ENCODE measurements at places on chromosomes 1 and 21.

- peak; percentile 57 for DNase-seq
These were observed 146.0 kb downstream of the MAGI3 start for GRCh38 chr1:113536182-113536780.

DNA sequence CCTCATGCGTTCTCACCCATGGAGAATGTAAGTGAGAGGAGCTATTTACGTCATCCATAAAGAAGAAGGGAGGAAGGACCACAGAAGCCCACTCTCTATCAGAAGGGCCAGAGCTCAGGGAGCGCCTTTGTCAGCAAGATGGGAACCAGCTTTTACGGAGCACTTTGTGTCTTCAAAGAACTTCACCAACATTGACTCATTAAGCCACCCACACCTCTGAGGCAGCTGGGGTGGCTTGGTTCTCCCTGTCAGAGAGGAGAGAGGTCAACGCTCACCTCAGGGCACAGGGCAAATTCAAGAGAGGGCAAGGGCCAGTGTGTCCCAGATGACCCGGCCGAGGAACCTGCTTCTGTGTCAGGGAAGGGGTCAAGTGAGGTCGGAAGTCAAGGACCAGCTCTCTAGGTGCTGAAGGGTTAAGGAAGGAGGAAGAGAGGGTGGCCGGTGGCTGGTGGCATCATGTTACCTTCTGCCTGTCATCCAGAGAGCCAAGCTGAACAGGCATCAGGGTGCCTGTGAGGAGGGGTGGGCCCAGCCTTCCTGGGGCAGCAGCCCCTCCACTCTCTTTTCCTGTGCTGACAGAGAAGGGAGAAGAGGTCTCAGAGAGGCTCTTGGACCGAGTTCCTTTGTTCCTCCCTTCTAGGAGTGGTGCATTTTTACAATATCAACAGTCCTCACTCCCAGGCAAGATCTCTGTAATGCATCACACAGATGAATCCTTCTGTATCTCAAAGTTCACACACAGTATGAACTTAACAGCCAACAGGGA is 109.0 kb downstream of the ETS2 start:
- peak; percentile 26 for DNase-seq

DNA sequence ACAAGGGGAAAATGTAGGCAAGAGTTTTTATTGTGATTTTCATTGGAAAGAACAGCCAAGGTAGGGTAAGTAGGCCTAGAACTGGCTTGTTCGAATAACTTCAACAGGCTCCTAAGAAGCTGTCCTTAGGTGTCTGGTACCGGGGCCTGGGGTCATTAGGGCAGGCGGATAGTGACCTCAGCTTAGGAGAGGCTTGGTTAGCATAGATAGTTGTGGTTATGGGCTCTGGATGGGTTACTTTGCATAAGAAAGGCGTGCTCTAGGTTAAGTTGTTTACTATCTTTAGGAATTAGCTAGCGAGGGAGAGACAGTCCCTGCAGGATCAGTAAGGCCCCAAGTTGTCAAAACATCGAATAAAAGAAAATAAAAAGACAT is 20.7 kb upstream of the HPCAL4 start:
- DNase-seq, result no peak

DNA sequence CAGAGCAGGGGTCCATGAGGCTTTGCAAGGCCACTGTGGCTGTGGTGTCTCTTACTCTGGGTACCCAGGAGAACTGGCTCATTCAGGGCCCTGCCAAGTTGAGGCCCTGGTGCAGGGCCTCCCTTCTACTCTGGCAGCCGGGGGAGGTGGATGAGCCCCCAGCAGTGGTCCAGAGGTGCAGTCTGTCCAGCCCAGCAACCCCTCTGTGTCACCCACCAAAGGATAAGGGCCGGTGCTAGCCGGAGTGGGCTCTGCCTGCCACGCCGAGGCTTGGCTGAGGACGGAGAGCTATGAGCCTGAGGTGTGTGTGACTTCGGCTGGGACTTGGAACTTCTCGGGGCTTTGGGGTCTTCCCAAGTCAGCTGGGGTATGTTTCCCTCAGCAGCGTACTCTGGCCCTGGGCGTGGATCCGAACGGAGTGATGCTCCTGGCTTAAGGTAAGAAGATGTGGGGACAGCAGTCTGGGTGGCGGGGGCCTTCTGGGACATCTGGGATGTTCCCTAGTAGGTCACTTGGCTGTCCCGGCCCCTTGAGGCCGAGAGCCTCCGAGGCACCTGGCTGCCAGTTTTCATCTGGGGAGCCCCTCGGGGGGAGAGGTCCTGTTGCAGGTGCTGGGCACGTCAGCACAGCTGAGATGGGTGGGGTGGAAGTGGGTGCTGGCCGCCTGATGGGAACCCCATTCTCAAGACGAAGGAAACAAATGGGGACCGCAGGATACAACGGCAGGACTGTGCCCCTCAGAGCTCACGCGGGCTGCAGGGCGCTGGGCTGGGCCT is 25.9 kb downstream of the RUNX3 start:
- no peak for DNase-seq

DNA sequence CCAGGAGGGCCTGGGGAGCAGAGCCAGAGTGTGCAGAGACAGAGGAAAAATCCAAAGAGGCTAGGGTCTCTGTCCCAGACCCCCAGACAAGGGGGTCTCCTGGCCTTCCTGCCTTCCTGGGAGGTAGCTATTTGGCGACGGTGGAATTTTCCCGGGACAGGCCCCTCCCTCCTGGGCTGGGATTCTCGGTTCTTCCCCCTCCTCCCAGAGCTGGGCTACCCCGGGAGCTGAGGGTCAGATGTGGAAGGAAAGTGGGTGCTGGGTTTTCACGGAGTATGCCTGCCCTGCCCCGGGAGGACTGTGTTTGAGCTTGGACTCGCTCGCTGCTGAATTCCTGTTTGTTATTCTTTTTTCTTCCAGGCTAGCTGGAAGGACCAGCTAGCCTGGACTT is 759 bp downstream of the AMPD2 start:
- DNase-seq, result peak; percentile 77

- peak; percentile 35 for DNase-seq
These were observed 58.9 kb downstream of the LRRC40 start for GRCh38 chr1:70146488-70146887.

- no peak for DNase-seq
These were observed 15.5 kb upstream of the POGZ start for GRCh38 chr1:151474745-151475144.

- DNase-seq, result no peak
These were observed 5.1 kb downstream of the HLX start for GRCh38 chr1:220884109-220884980.

GRCh38 chr1:68293122-68293521 is 60.8 kb upstream of the WLS start:
- peak; percentile 23 for DNase-seq

DNA sequence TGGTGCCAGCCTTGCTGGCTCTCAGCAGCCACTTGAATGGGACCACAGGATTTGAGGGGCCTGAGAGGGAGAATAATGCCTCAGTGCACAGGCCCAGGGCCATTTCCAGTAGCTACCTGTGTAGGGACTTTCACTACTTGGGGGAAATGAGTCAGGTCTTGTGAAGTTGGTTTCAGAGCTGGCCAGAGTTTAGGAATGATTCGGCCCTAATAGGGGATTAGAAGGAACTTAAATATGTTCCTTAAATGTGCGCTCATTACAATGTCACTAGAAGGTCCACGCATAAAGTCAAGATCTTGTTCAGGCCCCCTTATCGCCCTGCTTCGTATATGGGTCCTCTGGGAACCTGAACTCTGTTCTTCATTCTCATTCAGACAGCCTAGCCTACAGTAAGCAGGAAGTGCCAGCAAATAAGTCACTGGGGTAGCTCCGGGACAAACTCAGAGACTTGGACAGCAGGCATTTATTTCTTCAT is 5.6 kb upstream of the AKR1A1 start:
- no peak for DNase-seq

GRCh38 chr1:10267921-10268320 is 57.6 kb downstream of the KIF1B start:
- no peak for DNase-seq

DNA sequence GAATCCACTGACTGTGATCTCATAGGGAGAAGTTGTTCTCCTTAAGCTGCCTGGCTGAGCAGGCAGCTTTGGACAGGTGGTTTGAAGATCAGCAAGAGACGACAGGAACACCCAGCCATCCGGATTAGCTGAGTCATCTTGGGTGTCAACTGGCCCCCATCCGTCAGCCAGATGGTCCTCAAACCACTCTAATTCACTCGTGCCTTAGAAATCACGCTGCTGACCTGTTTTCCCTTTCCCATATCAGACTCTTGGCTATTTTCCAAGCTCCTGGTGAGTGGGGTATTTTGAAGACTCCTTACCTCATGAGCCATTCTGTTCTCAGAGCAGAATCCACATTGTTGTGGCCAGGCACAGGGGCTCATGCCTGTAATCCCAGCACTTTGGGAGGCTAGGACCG is 149.1 kb upstream of the L1TD1 start:
- peak; percentile 11 for DNase-seq

DNA sequence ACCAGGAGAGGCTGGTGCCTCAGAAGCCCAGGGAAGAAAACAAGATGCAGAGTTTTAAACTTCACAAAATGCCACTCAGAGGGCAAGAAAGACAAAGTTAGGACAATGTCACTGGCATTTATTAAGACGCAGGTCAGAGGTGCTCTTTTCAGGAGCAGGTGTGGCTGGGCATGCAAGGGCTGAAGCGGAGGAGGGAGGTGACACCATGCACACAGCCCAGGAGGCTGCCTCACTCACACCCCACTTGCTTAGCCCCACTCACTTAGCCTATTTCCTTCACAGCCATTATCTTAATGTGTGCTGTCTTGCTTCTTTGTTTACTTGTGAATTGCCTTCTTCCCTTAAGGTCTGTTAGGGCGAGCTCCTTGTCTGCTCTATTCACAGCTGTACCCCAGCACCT is 17.2 kb downstream of the HIVEP3 start:
- no peak for DNase-seq

DNA sequence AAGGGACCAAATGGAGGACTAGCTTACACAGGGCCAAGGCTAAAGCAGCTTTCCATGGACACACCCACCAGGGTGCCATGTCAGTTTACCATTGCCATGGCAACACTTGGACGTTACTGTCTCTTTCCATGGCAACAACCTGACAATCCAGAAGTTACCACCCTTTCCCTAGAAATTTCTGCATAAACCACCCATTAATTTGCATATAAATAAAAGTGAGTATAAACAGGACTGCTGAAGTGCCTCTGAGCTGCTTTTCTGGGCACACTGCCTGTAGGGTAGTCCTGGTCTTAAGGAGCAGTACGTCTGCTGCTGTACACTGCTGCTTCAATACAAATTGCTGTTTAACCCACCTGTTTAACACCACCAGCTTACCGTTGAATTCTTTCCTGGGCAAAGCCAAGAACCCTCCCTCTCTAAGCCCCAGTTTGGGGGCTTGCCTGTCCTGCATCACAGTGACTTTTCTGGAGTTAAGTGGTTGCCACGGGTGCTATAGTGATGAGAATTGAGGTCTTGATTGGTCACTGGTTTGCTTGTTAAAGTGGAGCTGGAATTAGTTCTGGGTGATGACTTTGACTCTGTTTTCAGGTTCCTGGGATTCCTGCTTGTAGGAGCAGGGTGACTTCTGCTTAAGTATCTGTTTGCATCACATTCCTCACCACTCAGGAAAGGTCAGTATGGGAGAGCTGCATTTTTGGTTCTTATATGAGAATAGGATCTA is 83.2 kb downstream of the CLDN17 start:
- DNase-seq, result no peak

Measured in fibroblast of skin of right quadriceps (primary cell).